Panc1 (cell line): ENCODE measurements at places on chromosomes 2 and 18. TPM values are rescaled to one million over a fixed set of nuclear protein-coding genes. Genes with fewer than 3 reads are reported as not detected.

KIF1A gene
- 132 TPM for total RNA-seq

GPR45 gene
- not detected for total RNA-seq

PID1 gene
- total RNA-seq: 2.9 TPM

GRCh38 chr2:36626071-36626470, 28.1 kb upstream of the FEZ2 start:
- DNase-seq: no peak

DNA sequence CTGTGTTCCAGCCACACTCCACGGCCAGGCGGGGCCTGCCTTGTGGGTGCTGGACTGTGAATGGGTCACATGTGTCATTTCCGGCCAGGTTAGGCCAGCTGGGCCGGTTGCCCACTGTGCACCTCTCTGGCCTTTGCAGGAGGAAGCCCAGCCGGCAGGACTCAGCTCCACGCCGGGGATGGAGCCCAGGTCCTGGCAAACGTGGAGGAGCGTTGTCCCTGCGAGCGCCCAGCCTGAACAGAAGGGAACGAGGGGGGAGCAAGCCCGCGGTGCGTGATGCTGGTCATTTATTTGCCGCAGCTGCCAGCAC, 152.9 kb downstream of the PXDN start:
- DNase-seq: no peak

- DNase-seq: no peak
These were observed at the start of gene RSAD2 for GRCh38 chr2:6877402-6878304. TSS of gene RSAD2 (plus strand) at chr2:6877777. CDS start at chr2:6877801, 24 bp downstream.

DNA sequence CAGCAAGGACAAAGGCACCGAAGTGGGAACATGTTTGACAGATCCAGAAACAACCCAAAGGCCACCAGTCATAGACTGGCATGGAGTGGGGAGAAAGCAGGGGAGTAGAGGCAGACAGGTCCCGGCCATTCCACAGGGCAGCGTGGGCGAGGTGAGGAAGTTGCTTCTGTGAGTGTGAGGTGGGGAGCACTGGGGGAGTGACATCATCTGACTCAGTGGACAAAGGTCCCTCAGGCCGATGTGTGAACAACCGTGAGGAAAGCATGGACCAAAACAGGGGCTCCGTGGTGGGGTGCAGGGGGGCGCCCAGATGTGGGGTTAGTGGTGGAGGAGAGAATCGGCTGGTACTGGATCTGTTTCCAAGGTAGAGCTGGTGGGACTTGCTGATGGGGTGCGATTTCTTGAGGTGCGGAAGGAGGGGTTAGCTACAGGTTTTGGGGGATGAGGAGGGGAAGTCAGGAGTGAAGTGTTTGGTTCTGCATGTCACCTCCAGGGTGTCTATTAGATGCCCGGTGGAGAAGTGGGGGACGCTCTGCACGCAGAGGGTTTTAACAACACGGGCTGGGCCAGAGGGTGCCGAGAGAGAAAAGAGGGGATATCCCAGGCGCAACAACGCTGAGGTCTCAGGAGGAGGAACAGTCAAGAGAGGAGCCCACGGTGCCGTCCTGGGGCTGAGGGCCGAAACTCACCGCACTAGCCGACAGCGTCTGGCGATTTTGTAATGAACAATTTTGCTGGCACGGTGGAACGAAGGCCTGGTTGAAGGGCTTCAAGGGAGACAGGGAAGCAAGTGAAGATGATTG, 2.5 kb upstream of the SFT2D3 start:
- DNase-seq: no peak

DNA sequence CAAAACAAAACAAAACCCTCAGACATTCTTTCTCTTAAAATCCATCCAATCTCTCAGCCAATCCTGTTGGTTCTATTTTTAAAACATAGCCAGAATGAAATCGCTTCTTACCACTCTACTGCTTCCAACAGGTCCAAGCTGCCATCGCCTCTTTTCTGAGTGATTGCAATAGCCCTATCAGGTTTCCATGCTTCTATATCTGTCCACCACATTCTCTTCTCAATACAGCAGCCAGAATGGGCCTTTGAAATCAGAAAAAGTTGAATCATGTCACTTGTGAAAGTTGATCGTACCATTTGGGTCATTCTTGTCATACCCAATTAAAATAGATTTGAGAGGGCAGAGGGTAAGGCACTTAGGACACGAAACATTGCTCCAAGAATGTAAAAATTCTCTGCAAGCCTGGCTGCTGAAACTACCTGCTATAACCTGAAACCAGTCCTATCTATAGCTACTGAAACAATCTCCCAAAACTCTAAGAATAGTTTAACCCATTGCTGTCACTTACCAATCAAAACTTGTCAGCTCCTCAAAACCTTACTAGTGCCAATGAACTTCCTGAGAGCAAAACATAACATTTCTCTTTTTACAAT, 3.3 kb upstream of the MTLN start:
- DNase-seq: no peak

RAB6D gene
- total RNA-seq: not detected

DNA sequence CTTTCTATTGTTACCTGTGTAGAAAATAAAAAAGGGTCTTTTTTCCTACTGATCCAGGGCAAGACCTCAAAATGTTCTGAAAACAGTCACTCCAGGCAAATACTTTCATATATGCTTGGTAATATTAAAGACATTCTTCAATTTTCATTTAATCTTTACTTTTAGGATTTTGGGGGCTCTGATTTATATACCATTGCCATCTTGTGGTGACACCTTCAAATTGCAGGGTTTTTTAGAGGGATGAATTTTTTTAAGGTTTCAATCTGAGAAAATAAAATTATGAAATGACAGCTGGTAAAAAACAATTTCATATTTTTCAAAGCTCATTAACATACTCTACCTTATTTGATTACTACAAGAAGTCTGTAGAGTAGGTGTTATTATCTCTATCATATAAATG, 26.8 kb downstream of the MAPK4 start:
- DNase-seq: no peak

- no peak for DNase-seq
These were observed 51.8 kb downstream of the HS1BP3 start for GRCh38 chr2:20599001-20599600.

GRCh38 chr2:45852450-45853150, 201.1 kb downstream of the PRKCE start:
- DNase-seq: no peak

LINC00305 gene
- not detected for total RNA-seq

DNA sequence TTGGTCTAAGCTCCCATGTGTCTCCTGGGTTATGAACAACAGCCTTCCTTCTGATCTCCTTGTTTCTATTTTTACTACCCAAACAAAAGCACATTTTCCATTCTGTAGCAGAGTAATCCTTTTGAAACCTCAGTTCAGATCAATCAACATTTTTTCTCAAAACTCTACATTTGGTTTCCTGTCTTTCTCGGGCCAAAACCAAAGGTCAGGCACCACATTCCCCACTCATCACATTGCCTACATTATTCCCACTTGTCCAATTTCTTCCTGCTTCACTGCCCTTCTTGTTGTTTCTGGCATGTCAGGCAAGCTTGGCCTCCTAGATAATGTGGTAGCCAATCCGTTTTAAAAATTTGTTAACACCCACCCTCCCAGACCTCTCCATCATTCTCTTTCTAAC, 196.8 kb downstream of the PPP1R1C start:
- DNase-seq: no peak
